Caudate nucleus (tissue), 63 donors: ENCODE measurements at places on chromosomes 3 and 15.

DNA sequence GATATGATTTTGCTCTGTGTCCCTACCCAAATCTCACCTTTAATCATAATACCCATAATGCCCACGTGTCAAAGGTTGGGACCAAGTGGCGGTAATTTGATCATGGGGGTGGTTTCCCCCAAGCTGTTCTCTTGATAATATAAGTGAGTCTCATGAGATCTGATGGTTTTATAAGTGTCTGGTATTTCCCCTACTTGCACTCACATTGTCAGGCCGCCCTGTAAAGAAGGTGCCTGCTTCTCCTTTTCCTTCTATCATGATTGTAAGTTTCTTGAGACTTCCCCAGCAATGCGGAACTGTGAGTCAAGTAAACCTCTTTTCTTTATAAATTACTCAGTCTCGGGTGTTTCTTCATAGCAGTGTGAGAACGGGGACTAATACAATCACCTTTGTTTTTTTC, 279.8 kb downstream of the ARPP21 start:
- DNase-seq: no peak

DNA sequence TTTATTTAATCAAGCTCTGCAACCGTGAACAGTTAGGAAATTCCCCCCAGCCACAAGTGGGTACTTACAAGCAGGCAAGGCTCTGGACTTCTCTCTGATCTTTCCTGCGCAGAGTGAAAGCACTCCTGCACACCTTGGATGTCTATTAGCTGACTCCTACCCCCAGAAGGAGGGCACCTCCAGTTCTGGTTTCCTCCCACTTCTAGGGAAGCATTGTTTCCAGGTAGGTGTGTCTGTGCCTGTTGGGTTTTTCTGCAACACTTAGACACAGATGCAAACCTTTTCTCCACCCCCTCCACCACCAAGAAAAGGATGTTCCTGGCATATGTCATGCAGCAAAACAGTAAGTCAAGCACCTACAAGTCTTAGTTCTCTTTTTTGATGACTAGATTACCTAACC, at the start of gene ZBED2:
Gene ZBED2, minus strand, starts transcription at position 115 of the 400 bp plus-strand sequence. CDS start 1,145 bp downstream, outside the sequence.
- DNase-seq: peak; percentile 29

DNA sequence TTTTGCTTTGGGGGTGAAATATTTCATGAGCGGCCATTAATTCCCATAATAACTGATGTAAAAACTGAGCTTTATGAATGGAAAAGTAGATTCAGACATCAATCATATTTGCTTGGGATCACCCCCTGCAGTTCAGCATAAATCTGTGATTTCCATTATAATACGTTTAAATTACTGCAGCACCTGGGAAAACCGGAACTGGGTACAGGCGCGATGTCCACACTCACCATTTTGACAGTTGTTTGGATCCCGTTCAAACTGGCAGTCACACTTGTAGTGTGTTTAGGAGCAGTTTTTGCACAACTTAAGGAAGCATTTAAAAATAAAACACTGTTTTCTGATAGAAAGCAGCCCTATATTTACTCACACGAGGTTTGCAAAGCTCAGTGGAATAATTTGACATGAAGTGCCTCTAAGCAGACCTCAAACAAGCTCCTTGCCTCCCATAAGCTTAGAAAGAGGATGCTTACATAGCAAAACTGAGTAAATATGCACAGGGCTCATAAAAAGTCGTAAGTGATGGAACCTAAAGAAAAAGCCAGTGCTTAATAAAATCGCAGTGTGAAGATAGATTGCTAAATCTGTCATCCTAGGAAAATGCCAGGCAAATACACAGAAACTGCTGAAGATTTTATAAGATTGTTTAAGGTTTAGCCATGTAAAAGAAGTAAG, 377.6 kb downstream of the PTPRG start:
- no peak for DNase-seq

DNA sequence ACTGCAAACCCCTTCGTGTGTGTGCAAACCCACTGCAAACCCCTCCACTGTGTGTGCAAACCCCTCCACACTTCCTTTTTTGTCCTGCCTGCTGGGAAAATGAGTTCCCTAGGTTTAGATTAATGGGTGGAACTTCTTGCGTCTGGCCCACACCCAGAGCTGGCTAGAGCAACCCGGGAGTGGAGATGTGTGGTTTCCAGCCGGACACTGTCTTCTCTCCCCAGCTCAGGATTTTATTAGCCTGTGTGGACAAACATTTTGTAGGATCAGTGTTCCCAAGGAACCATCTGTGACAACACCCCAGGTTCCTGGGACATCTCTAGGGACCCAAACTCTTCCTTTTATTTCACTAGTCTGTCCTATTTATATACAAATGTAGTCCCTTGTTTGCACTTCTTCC, 9.6 kb upstream of the LRRK1 start:
- DNase-seq: no peak

GRCh38 chr3:18403061-18403460, 22.1 kb downstream of the SATB1 start:
- no peak for DNase-seq

DNA sequence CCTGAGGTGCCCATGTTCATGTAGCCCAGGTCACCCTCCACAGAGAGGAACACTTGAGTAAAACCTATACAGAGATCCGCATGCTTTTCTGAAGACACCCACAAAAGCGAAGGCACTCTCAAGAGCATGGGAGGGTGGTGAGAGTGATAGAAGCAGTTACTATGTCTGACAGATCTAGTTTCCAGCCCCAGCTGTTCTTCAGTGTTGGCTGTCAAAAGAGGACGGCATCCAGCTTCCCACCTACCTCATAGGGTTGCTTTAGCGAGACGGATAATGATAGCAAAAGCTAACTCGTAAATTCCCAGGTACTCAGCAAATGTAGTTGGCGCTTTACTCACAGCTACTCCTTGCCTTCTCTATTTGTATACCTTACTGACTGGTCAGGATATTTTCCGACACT, 3.0 kb upstream of the MEX3B start:
- DNase-seq: no peak

DNA sequence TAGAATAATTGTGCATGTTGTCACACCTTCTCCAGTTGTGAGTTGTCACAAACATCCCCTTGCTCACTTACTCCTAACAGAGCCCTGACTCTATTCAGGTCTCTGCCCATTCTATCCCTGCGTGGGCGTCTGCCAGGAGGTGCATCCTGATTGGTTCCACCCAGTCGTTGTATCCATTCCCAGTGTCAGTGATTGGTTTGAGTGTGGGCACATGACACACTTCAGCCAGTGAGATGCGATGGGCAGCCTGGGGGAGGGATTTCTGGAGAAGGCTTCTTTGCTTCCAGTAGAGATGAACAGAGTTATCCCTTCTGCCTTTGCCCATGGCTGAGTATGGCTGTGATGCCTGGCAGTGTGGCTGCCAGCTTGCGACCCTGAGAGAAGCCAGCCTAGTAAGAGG, 18.7 kb downstream of the PXYLP1 start:
- DNase-seq: no peak

DNA sequence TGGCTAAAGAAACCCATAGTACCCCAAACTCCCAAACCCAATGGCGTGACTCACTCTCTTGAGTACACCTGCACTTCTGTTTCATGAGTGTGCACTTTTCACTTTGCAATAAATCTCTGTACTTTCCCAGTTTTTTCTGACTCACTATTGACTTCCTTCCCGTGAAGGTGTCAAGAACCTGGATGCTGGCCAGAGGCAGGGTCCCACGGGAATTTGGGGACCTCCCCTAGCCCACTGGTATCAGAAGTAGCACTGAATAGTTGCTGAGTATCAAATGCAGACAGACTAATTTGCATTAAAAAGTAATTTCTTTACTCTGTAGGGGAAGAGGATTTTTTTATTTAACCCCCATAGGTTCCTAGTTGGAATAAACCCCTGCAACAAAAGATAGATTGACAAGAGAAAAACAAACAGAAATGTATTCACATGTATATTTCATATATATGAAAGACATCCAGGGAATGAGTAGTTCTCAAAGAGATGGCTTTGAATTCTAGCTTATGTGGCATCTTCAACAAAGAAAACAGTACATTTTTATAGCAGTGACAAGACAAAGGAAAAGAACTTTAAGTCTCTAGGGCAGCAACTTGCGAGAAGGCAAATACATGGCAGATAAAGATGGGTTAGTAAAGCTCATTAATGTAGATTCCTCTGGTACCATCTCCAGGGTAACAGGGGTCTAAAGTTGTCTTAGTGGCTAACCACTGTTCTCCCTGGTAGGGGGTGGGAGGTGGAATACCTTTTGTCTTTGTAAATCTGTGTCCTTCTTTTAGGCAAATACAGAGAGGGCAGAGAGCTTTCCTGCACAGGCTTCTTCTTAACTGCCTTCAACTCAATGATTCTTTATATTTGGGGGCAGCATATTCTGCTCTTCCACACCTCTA, 385.5 kb upstream of the PDZRN3 start:
- no peak for DNase-seq

DNA sequence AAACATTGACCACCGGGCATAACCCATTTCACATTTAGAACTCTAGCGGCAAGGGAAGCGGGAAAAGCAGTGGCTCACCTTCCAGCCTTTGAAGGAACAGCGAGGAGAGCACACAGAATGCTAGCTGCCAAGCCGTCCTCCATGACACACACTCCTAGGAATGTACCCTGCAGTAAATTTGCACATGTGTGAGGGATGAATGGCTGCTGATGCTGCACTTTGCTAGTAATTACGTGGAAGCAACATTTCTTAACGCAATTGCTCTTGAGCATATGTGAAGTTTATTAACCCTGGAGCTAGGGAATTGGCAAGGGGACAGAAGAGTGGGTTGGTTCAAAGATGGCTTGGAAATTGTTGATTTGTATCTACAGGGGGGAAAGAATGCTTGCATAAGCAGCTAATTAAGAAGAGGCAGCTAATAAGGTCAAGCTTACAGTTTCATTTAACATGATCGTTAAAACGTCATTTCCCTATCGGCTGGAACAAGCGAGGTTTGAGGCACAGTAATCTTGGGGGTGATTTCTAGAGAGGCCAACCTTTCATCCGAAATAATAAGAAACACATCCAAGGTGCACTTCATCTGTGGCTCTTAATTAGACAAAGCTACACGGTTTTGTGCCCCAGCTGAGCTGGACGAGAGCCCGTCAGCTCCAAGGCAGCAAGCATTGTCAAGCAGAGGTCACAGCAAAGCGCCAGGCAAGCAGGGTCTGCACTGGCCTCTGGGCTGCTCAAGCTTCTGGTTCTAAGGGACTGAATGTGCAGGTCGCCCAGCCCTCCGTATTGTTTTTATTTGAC, 123.4 kb downstream of the CHSY1 start:
- DNase-seq: no peak

DNA sequence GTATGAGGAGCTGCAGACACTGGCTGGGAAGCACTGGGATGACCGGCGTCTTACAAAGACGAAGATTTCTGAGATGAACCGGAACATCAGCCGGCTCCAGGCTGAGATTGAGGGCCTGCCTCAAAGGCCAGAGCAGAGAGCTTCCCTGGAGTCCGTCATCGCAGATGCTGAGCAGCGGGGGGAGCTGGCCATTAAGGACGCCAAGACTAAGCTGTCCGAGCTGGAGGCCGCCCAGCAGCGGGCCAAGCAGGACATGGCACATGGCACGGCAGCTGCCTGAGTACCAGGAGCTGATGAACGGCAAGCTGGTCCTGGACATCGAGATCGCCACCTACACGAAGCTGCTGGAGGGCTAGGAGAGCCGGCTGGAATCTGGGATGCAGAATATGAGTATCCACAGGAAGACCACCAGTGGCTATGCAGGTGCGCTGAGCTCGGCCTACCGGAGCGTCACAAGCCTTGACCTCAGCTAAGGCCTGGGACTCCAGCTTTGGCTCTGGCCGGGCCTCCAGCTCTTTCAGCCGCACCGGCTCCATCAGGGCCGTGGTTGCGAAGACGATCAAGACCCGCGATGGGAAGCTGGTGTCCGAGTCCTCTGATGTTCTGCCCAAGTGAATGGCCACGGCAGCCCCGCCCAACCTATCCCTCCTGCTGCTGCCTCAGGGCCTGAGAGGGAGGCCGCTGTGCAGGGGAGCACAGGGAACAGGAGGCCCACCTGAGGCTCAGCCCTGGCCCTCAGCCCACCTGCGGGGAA, 9.2 kb upstream of the SHC4 start:
- DNase-seq: no peak
